ENCODE measurements at places on chromosomes 11 and 22.
A peak's percentile ranks its signal among the peaks of the same experiment; 100 is the strongest.

DNA sequence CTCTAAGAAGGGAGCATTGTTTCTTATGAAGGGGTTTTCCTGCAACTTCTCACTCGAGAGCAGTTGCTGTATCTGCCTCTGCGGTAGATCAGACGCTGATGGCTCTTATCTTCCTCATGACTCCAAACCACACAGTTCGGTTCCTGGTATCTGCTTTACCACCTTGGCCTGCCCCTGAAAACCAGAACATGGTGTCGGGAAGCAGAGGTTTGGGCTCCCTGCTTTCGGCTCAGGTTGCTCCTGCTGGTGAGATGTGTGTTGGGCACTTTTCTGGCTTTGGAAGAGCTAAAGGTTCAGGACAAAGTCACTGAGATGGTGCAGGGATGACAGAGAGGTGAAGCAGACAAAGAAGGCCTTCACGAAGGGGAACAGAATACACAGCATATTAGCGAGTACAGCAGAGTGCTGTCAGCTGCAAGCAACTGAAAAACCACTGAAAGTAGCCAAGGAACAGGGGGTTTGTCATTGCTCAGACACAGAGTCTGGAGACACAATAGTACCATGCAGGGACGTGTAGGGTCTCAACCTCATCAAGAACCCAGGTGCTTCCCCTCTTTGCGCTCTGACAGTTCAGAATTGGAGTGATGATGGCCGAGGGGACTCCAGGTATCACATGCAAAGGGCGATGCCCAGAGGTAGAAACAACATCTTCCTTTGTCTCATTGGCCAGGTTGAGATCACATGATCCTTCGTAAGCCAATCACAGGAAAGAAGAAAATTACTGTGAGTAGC is 11.9 kb upstream of the CSF2RB start:
- no peak for DNase-seq

GRCh38 chr11:106091480-106092123 is 14.1 kb downstream of the AASDHPPT start:
- DNase-seq, result peak; percentile 87

- no peak for DNase-seq
Measured at GRCh38 chr11:32479291-32479690, 44.0 kb upstream of the WT1 start.

- no peak for DNase-seq
Measured at GRCh38 chr11:97751405-97751804, 1269.3 kb upstream of the CNTN5 start.

DNA sequence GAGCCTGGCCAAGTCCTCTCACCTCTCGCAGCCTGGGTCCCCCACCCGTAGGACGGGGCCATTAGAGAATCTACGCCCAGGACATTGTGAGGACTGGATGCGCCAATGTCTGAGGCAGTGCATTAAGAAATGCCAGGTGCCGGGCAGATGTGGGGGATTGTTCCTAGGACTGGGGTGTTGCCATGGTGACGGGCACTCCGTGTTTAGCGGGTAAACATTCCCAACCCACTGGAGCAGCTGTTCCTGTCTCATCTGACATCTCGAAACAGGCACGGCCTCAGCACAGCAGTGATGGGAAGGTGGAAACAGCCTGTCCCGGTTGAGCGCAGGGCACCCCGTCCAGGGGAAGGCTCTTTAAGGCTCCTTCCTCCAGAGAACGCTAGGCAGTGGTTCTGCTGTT is 99.6 kb upstream of the RTL6 start:
- DNase-seq, result no peak

DNA sequence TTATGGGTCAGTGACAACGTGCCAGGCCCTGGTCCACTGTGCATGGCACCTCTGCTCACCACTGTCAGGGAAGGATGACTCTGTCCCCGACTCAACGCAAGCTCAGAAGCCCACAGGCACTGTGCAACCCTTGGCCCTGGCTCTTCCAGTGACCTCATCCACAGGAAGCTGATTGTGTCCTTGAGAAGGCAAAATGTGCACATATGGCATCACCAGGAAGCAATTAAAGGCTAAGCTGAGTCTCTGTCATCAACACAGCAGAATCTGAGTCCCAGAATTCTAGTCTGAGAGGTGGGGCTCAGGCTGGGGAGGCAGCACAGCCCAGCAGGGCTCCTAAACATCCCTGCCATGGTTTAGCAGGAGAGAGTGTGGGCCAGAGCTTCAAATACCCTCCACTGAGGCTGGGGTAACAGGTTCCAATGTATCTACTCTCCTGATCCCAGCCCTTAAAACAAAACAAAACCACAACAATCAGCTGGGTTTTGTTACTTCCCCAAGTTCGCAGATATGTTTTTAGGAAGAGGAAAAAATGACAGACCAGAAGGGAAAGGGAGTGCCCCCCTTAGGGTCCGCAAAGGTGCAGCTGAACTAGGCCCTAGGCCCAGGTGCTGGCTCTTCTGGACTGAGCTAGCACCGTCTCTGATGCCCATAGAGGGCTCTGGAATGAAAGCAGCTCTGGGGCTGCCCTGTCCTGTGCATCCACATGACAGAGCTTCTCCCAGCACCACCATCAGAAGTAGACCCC is 33.5 kb upstream of the GNAZ start:
- DNase-seq, result no peak

GRCh38 chr22:49307870-49308269 is 519.8 kb downstream of the BRD1 start:
- no peak for DNase-seq

- no peak for DNase-seq
Measured at GRCh38 chr11:65188486-65188885, 6.8 kb downstream of the CAPN1 start.

DNA sequence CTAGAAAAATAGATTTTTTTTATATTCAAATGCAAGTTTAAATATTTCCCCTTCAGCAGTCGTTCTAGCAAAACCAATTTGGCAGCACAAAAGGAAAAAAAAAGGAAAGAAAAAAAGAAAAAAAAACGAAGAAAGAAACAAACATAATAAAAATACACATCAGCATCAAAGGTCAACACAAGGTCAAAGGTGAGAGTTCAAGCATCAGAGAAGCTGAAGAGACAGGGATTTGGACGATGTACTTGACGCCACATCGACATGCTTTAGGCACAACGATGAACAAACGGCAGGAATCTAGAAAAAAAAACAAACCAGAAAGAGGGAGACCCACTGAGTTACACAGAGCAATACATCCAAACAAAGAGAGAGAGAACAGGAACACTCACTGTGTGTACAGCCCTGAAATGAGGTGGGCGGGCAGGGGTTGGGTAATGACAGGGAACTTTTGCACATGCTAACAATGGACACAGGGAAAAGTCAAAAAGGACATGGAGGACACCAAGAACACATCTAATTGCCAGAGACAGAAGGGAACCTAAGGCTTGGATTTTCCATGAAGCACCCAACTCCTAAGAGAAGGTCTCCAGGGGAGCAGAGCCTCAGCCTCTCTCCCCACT is 19.8 kb upstream of the RAPSN start:
- peak; percentile 47 for DNase-seq

GRCh38 chr11:43680521-43681400 is at the start of gene HSD17B12:
TSS of gene HSD17B12 (plus strand) at chr11:43680738. CDS start at chr11:43680828, 90 bp downstream.
- peak; percentile 99 for DNase-seq

- DNase-seq, result no peak
Measured at GRCh38 chr22:31019191-31019930, 50.3 kb downstream of the TUG1 start.

GRCh38 chr11:82092904-82093303 is 640.8 kb downstream of the FAM181B start:
- DNase-seq, result no peak

GRCh38 chr22:29167032-29167911 is 38.4 kb upstream of the EMID1 start:
- DNase-seq, result no peak

GRCh38 chr11:67644042-67644441 is 4.5 kb upstream of the TBX10 start:
- no peak for DNase-seq

- no peak for DNase-seq
Measured at GRCh38 chr11:64853709-64854108, 9.3 kb upstream of the CDC42BPG start.

- DNase-seq, result peak; percentile 46
Measured at GRCh38 chr11:2156416-2157182, 4.4 kb downstream of the INS start.

DNA sequence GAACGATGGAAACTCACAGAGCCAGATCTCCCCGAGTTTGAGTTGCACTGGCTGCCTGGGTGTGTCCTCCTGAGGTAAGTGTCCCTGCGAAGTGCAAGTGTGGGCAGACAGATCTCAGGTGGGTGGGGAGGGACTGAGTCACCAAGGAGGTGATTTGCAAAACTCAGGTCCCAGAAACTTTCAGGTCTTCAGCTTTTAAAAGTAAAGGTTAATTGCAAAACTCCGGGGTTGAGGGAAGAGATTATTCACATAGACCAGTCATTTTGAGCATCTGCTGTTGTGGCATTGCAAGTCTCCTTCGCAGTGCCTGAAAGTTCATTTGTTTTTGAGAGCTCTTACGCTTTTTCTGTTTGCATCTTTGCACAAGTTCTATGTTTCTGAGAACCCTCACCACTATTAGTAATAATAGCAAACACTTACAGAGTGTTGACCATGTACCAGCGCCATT is 7.1 kb downstream of the CD44 start:
- DNase-seq, result no peak

DNA sequence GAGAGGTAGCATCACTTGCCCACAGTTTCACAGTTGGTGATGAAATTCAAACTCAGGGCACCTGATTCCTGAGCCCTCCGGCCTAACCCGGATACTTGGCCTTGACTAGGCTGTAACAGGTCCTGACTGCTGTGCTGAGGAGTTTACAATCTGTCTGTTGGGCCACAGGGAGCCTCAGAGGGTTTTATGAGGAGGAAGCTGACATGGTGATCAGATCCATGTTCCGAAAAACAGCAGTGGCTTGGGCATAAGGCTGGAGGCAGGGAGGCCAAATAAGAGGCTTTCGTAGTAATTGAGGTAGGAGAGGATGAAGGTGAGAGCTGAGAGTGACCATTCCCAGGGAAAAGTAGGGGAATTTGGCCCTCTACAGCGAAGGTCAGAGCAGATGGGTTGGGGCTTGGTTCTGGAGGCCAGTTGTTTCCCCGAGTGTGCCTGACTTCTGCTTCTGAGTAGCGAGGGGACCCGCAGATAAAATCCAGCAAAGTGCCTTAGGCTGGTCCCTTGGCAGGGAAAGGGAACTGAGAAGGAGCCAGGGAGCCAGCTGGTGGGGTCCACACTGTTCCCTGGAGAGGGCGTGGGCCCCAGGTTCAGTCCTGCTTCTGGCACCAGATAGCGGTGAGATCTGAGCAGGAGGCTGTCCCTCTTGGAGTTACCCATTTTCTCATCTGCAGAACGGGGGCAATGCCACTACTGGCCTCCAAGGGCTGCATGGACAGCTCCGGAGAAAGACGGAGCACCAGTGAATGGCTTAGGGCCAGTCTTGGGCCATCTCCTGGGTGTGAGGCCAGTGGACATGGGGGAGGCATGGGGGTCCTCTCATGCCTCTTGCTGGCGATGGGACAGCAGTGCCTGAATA is 6.5 kb downstream of the PRDM11 start:
- DNase-seq, result no peak

DNA sequence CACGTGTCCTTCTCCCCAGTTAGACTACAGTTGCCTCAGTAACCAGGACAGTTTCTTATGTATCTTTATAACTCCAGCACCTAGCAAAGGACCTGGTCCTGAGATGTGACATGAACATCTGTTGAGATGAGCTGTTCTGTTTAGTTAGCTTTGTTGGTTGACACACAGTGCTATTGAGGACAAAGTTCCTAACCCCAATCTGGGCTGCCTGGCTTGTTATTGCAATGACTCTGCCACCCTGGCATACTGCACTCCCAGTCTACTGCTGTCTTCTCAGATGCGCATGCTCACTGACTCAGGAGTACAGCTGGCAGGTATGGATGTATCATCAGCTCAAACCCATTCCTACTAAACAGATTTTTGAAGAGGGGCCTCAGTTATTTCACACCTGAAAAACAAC is 7.4 kb downstream of the DESI1 start:
- DNase-seq, result no peak

DNA sequence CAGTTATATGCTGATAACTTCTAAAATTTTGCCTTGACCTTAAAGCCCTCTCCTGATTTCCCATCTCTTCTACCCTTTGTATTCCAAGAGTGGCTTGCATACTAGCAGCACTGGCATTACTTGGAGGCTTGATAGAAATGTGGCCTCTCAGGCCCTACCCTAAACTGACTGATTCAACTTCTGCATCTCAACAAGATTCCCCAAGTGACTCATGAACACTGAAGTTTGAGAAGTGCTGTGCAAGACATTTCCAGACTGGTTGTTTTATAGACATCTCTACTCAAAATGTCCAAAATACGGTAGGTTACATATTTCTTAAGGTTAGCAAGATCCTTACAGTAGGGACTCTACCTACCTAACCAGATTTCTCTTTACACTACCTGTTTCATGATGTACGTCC is 48.6 kb downstream of the SESN3 start:
- no peak for DNase-seq

DNA sequence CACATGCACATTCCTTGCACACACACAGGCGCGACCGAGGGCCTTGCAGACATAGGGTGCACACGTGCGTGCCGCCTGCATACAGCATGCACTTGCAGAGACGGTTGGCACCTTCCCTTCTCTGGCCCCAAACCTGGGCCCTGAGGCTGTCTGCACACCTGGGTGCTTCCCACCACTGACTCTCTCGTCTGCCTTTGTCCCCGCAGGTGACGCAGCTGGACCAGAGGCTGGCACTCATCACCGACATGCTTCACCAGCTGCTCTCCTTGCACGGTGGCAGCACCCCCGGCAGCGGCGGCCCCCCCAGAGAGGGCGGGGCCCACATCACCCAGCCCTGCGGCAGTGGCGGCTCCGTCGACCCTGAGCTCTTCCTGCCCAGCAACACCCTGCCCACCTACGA is 38.0 kb downstream of the CDKN1C start:
- DNase-seq, result no peak

DNA sequence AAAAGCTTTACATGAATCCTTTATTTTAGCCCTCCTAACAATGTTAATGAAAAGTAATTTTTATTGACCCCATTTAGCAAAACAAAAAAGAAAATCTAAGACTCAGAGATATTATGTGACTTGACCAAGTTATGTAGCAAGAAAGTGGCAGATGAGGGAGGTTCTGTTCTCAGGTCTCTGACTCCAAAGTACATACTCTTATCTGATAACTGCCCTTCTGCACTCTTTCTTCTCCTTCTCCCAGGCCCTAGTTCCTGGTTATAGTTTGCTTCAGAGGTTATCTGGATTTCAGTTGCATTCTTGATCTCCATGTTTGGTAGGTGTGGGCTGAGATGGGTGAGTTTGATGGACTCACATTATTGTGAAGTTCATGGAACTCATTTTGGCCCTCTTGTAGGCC is 4.5 kb downstream of the OR9Q2 start:
- no peak for DNase-seq

- DNase-seq, result no peak
Measured at GRCh38 chr11:83318931-83319330, 32.8 kb upstream of the CCDC90B start.

GRCh38 chr22:20393705-20394476 is at the start of gene ZNF74:
TSS of gene ZNF74 (plus strand) at chr22:20394151. CDS start at chr22:20394629, 478 bp downstream.
- peak; percentile 95 for DNase-seq

DNA sequence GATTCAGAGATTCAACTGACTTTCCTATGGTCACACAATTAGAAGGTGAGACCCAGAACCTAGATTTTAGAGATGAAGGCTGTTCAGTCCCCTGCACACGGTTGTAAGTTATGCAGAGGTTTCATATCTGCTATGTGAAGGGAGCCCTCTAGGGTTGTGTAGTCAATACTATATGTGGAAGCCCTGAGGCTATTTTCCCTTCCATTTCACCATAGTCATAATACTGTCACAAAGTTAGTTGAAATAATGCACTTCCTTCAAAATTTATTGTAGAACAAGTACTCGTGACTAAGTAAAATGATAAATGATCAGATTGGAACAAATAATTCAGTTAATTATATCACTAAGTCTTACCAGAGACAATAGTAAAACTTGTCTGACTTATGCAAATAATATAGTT is 48.8 kb downstream of the ENDOD1 start:
- no peak for DNase-seq

- DNase-seq, result peak; percentile 74
Measured at GRCh38 chr22:28442264-28442710, 237.4 kb downstream of the TTC28 start.

Data from astrocyte of the spinal cord (primary cell).